ENCODE measurements at places on chromosomes 5 and 9. TPM values are rescaled to one million over a fixed set of nuclear protein-coding genes. Genes with fewer than 3 reads are reported as not detected.

GRCh38 chr5:154862766-154863165, 4.3 kb downstream of the CNOT8 start:
- no peak for DNase-seq

GRCh38 chr5:7762267-7762666, 88.7 kb downstream of the CFAP90 start:
- DNase-seq, result no peak

GRCh38 chr5:138067945-138068344, 15.9 kb upstream of the WNT8A start:
- no peak for DNase-seq

- no peak for DNase-seq
Measured at GRCh38 chr5:140075371-140075770, 32.3 kb upstream of the NRG2 start.

- no peak for DNase-seq
Measured at GRCh38 chr5:131607418-131607817, 27.6 kb downstream of the RAPGEF6 start.

The FBXO4 gene
- total RNA-seq, result 5.1 TPM

The ADAMTS2 gene
- 2.1 TPM for total RNA-seq

The DPM2 gene
- 37.7 TPM for total RNA-seq
